Mucosa of descending colon (tissue), 3 donors: ENCODE measurements at places on chromosomes 3 and 15. TPM values are rescaled to one million over a fixed set of nuclear protein-coding genes. Genes with fewer than 3 reads are reported as not detected.

The SEMA7A gene
- total RNA-seq = 1.6 TPM

The MINDY4B gene
- not detected for total RNA-seq

The BCL2A1 gene
- total RNA-seq = 1.8 TPM

The VGLL3 gene
- 6.3 TPM for total RNA-seq

The ZNF502 gene
- 3.6 TPM for total RNA-seq

The BCHE gene
- 1.2 TPM for total RNA-seq

The WDR49 gene
- 0.46 TPM for total RNA-seq

The TTLL13 gene
- 0.93 TPM for total RNA-seq

The TEX9 gene
- total RNA-seq = 5.7 TPM

The ADAMTS9 gene
- 7.4 TPM for total RNA-seq

The AQR gene
- total RNA-seq = 25.1 TPM

The PYGO1 gene
- total RNA-seq = 1.0 TPM

The NCEH1 gene
- 53.3 TPM for total RNA-seq

The WNT5A gene
- 5.9 TPM for total RNA-seq

The LYZL4 gene
- not detected for total RNA-seq

The CAPN3 gene
- total RNA-seq = 11.6 TPM

The IL5RA gene
- 0.57 TPM for total RNA-seq

The HTR3E gene
- total RNA-seq = 0.35 TPM

The ZBTB47 gene
- total RNA-seq = 45.5 TPM

The CDHR4 gene
- total RNA-seq = not detected

The LRRC31 gene
- total RNA-seq = 16.5 TPM

The ANKUB1 gene
- total RNA-seq = not detected

The ST8SIA2 gene
- 0.43 TPM for total RNA-seq

The IQCF5 gene
- total RNA-seq = not detected

The POLQ gene
- 4.8 TPM for total RNA-seq

The TMCO5A gene
- not detected for total RNA-seq

The PLSCR2 gene
- 2.8 TPM for total RNA-seq

The STOML1 gene
- total RNA-seq = 12.4 TPM

The GCNT3 gene
- total RNA-seq = 506 TPM
